ENCODE measurements at places on chromosomes 7 and 10.
A peak's percentile ranks its signal among the peaks of the same experiment; 100 is the strongest.

DNA sequence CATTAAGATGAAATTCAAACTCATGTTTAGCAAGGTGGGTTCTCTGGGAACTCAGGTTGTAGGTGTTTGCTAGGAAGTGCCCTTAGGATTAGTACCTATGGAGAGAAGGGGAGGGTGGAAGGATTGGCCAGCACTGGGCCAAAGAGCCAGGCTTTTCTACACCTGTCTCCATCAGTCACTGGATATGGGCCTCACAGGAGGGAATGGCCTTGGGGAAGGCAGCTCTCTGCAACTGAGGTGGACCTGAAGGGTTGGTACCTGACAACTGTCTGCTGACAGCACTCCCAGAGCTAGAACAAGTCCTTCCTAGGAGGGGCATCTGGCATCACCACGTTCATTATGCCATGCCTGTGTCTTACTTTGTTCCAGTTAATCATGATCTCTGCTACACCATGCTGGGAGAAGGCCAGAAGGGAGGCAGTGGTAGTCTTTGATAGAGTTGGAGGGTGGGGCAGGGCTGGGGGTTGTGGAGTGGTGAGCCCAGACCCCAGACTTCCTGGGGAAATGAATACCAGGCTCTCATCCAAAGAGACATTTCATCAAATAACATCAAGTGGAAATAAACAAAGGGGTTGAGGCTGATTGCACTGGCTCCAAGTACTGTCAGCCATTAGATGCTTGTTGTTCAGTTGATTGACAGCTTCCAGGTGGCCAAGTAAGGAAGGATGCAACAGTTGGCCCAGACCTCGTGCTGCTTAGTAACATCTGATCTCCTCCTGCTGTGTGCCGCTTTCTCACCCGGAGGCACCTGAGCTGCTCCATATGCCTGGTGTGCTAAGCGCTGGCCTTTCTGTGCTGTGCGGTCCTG, 70.6 kb upstream of the PIK3CG start:
- no peak for DNase-seq

DNA sequence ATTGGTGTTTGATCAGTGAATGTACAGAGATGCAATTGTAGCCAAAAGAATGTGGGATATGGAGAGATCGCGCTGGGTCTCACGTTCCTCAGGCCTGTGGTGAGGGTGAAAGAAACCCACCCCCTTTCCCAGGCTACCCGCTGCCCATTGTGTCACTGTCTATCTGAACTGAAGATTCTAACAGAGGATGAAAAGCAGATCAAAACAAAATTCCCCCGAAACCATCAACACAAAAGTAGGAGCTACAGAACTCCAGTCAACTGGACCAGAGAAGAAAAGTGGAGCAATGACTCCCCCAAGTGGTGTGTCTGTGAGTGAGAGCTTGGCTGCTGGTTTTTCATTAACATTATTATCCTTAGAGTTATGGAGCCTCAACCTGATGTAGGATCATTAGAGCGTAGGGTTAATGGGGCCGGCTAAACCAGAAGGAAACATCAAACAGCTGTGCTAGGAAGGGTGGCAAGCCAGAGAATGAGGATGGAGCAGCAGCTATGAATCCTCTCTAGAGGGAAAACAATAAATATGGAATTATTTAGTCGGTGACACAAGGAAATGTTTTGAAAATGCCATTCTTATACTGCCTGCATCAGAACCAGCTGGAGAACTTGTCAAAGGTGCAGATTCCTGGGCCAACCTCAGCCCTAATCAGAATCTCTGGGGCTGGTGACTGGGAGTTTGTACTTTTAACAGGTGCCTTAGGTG, 38.3 kb downstream of the AKR1B1 start:
- no peak for DNase-seq

DNA sequence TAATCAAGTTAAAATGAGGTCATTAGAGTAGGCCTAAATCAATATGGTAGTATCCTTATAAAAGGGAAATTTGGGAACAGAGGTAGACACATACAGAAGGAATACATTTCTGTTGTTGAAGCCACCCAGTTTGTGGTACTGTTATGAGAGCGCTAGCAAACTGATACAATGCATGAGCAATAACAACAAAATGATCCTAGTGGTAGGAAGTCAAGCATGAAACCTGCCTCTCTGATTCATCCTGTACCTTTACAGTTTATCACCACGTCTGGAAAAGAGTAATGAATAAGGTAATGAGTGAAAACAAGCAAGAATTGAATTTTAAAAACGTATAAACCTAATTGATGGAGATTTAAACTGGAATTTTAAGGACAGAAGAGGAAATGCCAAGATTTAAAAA, 217.2 kb downstream of the PCLO start:
- DNase-seq, result no peak

DNA sequence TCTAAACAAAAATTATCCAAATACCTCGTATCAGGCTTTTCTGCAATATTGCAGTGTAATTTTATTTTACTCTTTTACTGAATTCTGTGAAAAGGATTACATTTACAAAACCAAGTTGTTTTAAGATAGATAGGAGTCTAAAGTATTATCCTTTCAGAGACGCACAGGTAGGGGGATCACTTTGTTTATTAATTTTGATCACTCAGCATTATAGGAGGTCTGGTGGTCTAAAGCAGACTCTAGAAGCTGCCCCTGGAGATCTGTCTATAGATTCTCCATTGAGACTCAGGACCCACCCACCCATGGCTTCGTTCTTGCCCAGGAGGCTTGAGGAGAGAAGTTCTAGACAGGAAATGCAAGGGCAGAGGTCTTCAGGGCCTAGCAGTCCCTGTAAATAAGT, 223.4 kb upstream of the YAE1 start:
- no peak for DNase-seq

DNA sequence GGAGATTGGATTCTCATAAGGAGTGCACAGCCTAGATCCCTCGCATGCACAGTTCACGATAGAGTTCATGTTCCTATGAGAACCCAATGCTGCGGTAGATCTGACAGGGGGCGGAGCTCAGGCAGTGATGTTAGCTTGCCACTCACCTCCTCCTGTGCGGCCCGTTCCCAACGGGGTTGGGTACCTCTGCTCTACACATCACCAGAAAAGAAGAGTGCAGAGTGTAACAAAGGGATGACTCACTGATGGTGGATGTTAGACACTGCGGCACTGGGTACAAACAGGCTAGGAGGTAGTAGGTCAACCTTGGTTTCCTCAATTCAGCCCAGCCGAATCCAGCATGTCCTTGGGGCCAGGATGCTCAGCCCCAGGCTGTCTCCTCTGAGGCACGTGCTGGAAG, 66.8 kb upstream of the CHST15 start:
- no peak for DNase-seq

GRCh38 chr7:20301311-20301939, 29.3 kb upstream of the ITGB8 start:
- peak; percentile 84 for DNase-seq

GRCh38 chr10:98416606-98417388, 1.8 kb upstream of the PYROXD2 start:
- DNase-seq, result no peak
